ENCODE measurements at places on chromosomes 6 and 20. TPM values are rescaled to one million over a fixed set of nuclear protein-coding genes. Genes with fewer than 3 reads are reported as not detected.

Gene EEF1A2
- total RNA-seq = 32.0 TPM

GRCh38 chr6:35524380-35525020, 11.8 kb upstream of the TULP1 start:
- H3K4me3 ChIP-seq = no peak overlapping the region
- no peaks in the 10 kb centered on the region for H3K27me3 ChIP-seq
- H3K4me1 ChIP-seq = peaks cover 7% of the 10 kb centered on the region

Gene OPRL1
- 0.51 TPM for total RNA-seq

Gene DEFB125
- not detected for total RNA-seq

DNA sequence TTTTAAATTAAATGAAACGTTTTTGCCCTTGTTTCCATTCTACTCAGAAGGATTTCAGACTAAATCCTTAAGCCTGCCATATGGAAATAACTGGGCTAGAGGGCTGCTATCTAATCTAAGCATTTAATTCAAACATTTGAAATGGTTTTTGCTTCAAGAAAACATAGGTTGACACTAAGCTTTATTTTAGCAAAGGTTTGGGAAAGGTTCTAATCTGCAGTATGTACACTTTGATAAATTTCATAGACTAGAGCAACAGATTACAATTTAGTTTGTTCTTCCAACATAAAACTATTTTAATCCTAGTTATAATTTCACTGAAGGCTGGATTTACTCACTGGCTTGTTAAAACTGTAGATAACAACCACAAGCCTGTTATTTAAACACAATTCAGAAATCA, 72.1 kb downstream of the TMEM200A start:
- H3K4me1 ChIP-seq = peaks cover 10% of the 10 kb centered on the region
- no peak overlapping the region for H3K4me3 ChIP-seq
- no peaks in the 10 kb centered on the region for H3K27me3 ChIP-seq
- H3K36me3 ChIP-seq = no peaks in the 10 kb centered on the region
- DNase-seq = no peak

Gene UNC5CL
- 4.5 TPM for total RNA-seq

- no peaks in the 10 kb centered on the region for H3K4me1 ChIP-seq
- DNase-seq = no peak
- no peaks in the 10 kb centered on the region for H3K27me3 ChIP-seq
Observed at GRCh38 chr6:25107218-25107617, 171.5 kb upstream of the RIPOR2 start.

Gene HAO1
- not detected for total RNA-seq

GRCh38 chr6:140062043-140063020, 687.9 kb upstream of the CITED2 start:
- no peaks in the 10 kb centered on the region for H3K27me3 ChIP-seq
- no peaks in the 10 kb centered on the region for H3K4me1 ChIP-seq
- no peak for DNase-seq
- H3K27ac ChIP-seq = no peak overlapping the region
- H3K36me3 ChIP-seq = no peaks in the 10 kb centered on the region

- no peak overlapping the region for H3K4me3 ChIP-seq
- no peak for DNase-seq
- no peaks in the 10 kb centered on the region for H3K36me3 ChIP-seq
- no peak overlapping the region for H3K27ac ChIP-seq
Observed at GRCh38 chr6:101429270-101429669, 35.8 kb downstream of the GRIK2 start.

GRCh38 chr6:96468681-96469224, 52.9 kb upstream of the UFL1 start:
- H3K4me3 ChIP-seq = no peak overlapping the region
- DNase-seq = no peak
- H3K36me3 ChIP-seq = no peaks in the 10 kb centered on the region

Gene IRAK1BP1
- total RNA-seq = 1.7 TPM

Gene GPR63
- 0.11 TPM for total RNA-seq

DNA sequence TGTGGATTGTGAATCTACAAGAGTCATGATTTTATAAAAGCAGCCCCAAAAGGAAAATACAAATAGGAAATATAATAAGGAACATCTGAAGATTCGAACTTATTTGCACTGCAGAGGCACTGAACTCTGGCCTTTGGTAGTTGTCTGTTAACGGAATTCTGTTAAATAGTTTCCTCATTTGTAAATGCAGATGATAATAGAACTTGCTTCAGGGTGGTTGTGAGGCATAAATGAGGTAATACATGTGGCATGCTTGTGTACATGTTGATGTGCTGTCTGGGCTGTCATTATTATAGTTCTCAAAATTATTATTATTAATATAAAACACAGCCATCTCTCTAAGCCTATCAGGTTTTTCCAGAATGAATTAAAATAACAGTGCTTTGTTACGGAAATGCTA, 302.0 kb downstream of the NRN1 start:
- no peak overlapping the region for H3K27ac ChIP-seq
- no peaks in the 10 kb centered on the region for H3K36me3 ChIP-seq
- no peaks in the 10 kb centered on the region for H3K4me1 ChIP-seq
- H3K4me3 ChIP-seq = no peak overlapping the region

DNA sequence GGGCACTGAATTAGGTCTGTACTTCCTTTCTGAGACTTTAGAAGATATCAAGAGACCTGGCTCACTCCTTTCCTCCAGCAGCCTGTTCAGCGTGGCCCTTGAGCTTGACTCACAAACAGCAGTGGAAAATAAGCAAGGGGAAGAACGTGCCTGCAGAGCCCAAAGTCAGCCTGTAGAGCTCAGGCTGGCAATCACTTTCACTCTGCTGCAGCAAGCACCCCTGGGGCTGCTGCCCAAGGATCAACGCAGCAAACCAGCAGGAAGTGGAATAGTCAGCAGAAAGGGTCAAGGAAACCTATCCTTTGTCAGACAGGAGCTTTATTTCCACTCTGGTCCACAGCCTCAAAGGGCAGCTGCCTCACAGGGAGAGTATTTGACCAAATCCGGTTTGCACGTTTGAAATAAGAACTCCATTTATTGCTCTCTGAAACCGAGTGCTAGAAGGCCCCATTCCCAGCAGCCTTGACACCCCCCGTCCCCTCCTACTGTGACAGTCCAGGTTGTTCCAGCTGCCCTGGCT, 77.4 kb downstream of the PRDM1 start:
- no peaks in the 10 kb centered on the region for H3K4me1 ChIP-seq
- no peak overlapping the region for H3K27ac ChIP-seq
- no peak overlapping the region for H3K4me3 ChIP-seq
- H3K36me3 ChIP-seq = no peaks in the 10 kb centered on the region
- DNase-seq = no peak
- no peaks in the 10 kb centered on the region for H3K27me3 ChIP-seq

Gene C20orf141
- not detected for total RNA-seq

GRCh38 chr20:43789593-43789992, 62.8 kb upstream of the GTSF1L start:
- no peak overlapping the region for H3K27ac ChIP-seq
- no peaks in the 10 kb centered on the region for H3K27me3 ChIP-seq
- no peak for DNase-seq
- no peaks in the 10 kb centered on the region for H3K36me3 ChIP-seq
- no peaks in the 10 kb centered on the region for H3K4me1 ChIP-seq

Gene CAGE1
- 0.26 TPM for total RNA-seq

- no peak overlapping the region for H3K27ac ChIP-seq
- no peaks in the 10 kb centered on the region for H3K4me1 ChIP-seq
- H3K4me3 ChIP-seq = no peak overlapping the region
Observed at GRCh38 chr20:51335329-51335841, 207.1 kb downstream of the NFATC2 start.

Gene CGAS
- total RNA-seq = 23.8 TPM

- peaks cover 54% of the 10 kb centered on the region for H3K4me1 ChIP-seq
- no peaks in the 10 kb centered on the region for H3K36me3 ChIP-seq
- H3K4me3 ChIP-seq = no peak overlapping the region
- no peak for DNase-seq
- H3K27ac ChIP-seq = no peak overlapping the region
- H3K27me3 ChIP-seq = no peaks in the 10 kb centered on the region
Observed at GRCh38 chr20:50442512-50442911, 67.7 kb upstream of the PTPN1 start.

Gene ZKSCAN4
- total RNA-seq = 5.0 TPM

- H3K4me3 ChIP-seq = peak overlapping the region; percentile 79
- no peaks in the 10 kb centered on the region for H3K27me3 ChIP-seq
- H3K4me1 ChIP-seq = no peaks in the 10 kb centered on the region
- peak overlapping the region; percentile 96 for H3K27ac ChIP-seq
- peak; percentile 68 for DNase-seq
Observed at GRCh38 chr6:79077715-79078074, 359 bp downstream of the PHIP start.

DNA sequence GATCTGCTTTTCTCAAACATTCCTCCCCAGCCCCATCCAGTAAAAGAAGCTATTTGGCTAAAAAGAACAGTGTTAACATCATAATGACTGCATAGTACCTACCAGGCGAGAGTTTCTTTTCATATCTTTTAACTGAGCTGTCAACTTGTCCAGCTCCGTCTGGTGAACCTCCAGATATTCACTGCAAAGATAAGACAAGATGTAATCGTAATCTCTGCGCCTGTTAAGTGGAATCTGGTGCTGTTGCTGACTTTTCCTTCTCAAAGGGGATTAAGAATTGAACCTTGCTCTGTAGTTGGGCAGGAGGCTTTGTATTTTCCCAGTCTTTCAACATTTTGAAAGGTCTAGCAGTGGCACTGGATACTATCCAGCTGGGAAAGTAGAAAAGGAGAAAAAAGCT, 63.0 kb downstream of the RIPOR2 start:
- H3K27me3 ChIP-seq = no peaks in the 10 kb centered on the region
- H3K4me1 ChIP-seq = peaks cover 20% of the 10 kb centered on the region
- H3K27ac ChIP-seq = no peak overlapping the region
- H3K36me3 ChIP-seq = no peaks in the 10 kb centered on the region

DNA sequence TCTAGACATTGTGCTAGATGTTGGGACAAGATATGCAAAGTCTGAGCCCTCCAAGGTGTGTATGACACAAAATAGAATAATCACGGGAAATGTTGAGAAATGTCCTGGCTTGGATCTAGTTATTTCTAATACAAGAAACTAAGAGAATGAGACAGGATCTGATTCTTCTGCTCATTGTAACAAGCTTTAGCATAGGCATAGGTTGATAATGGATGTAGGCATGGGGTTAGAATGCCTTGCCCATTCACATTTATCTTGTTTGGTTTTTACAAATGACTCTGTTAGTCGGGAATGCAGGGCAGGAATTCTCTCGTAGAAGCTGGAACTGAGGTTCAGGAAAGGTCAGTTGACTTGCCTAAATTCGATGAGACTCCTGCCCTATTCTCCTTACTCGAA, 1.5 kb upstream of the SLC26A8 start:
- H3K4me1 ChIP-seq = peaks cover 22% of the 10 kb centered on the region
- H3K36me3 ChIP-seq = no peaks in the 10 kb centered on the region
- no peak overlapping the region for H3K4me3 ChIP-seq
- H3K27ac ChIP-seq = peak overlapping the region; percentile 6
- H3K27me3 ChIP-seq = no peaks in the 10 kb centered on the region
- DNase-seq = no peak

- no peak for DNase-seq
- H3K36me3 ChIP-seq = no peaks in the 10 kb centered on the region
- H3K4me1 ChIP-seq = peaks cover 31% of the 10 kb centered on the region
- no peak overlapping the region for H3K4me3 ChIP-seq
- peak overlapping the region; percentile 66 for H3K27ac ChIP-seq
- H3K27me3 ChIP-seq = no peaks in the 10 kb centered on the region
Observed at GRCh38 chr6:13288969-13289391, 39.4 kb downstream of the TBC1D7 start.

Gene ASXL1
- 226 TPM for total RNA-seq

Gene ARMH2
- total RNA-seq = not detected

- no peaks in the 10 kb centered on the region for H3K36me3 ChIP-seq
- no peak overlapping the region for H3K4me3 ChIP-seq
- DNase-seq = no peak
- no peak overlapping the region for H3K27ac ChIP-seq
- H3K27me3 ChIP-seq = peaks cover 3% of the 10 kb centered on the region
Observed at GRCh38 chr20:57476084-57476526, 48.8 kb downstream of the CTCFL start.

Gene DLL1
- 6.6 TPM for total RNA-seq

Gene JAG1
- total RNA-seq = 69.1 TPM

- H3K27ac ChIP-seq = no peak overlapping the region
- no peak overlapping the region for H3K4me3 ChIP-seq
- H3K4me1 ChIP-seq = peaks cover 42% of the 10 kb centered on the region
- H3K36me3 ChIP-seq = no peaks in the 10 kb centered on the region
Observed at GRCh38 chr6:147711476-147711875, 203.0 kb downstream of the SAMD5 start.

GRCh38 chr20:1856424-1856823, 38.8 kb upstream of the SIRPA start:
- no peak overlapping the region for H3K4me3 ChIP-seq
- no peak for DNase-seq
- H3K36me3 ChIP-seq = no peaks in the 10 kb centered on the region
- peak overlapping the region; percentile 74 for H3K27ac ChIP-seq
- H3K27me3 ChIP-seq = no peaks in the 10 kb centered on the region
- peaks cover 53% of the 10 kb centered on the region for H3K4me1 ChIP-seq

Gene MAPK13
- 47.3 TPM for total RNA-seq

Gene EDN1
- total RNA-seq = 13.5 TPM

GRCh38 chr6:35206346-35206745, 7.4 kb upstream of the SCUBE3 start:
- no peaks in the 10 kb centered on the region for H3K4me1 ChIP-seq
- H3K4me3 ChIP-seq = no peak overlapping the region
- no peaks in the 10 kb centered on the region for H3K27me3 ChIP-seq
- H3K27ac ChIP-seq = no peak overlapping the region

Gene MMP24
- 13.0 TPM for total RNA-seq

GRCh38 chr6:25167961-25168360, 111.2 kb upstream of the CARMIL1 start:
- H3K36me3 ChIP-seq = no peaks in the 10 kb centered on the region
- H3K27me3 ChIP-seq = no peaks in the 10 kb centered on the region
- no peak for DNase-seq
- no peak overlapping the region for H3K27ac ChIP-seq
- H3K4me3 ChIP-seq = no peak overlapping the region

DNA sequence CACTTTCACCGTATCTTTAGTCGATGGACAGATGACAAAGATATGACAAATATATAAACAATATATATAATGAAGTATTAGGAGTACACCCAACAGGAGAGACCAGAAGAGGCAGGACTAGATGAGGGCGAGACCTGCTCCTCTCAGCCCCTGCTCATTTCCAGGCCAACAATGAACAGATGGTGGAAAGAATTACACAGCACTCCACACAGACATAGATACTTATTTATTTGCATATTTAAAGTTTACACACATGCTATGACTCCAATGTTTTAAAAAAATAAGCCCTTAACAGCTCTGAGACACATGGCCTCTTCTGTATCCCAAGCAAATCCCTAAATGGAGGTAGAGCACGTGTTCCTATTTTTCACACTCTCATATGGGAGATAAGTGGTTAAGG, 10.4 kb downstream of the FAM210B start:
- peak; percentile 19 for DNase-seq
- no peak overlapping the region for H3K27ac ChIP-seq
- no peak overlapping the region for H3K4me3 ChIP-seq
- H3K36me3 ChIP-seq = peaks cover 4% of the 10 kb centered on the region

Gene PTGIS
- total RNA-seq = 1.9 TPM

Gene NAPB
- 9.4 TPM for total RNA-seq

Gene TREML2
- total RNA-seq = not detected

- DNase-seq = no peak
- H3K27ac ChIP-seq = no peak overlapping the region
- peaks cover 9% of the 10 kb centered on the region for H3K4me1 ChIP-seq
- no peaks in the 10 kb centered on the region for H3K36me3 ChIP-seq
- no peaks in the 10 kb centered on the region for H3K27me3 ChIP-seq
- H3K4me3 ChIP-seq = no peak overlapping the region
Observed at GRCh38 chr6:15357782-15358181, 111.9 kb downstream of the JARID2 start.
